ENCODE measurements at places on chromosomes 6 and 20.
A peak's percentile ranks its signal among the peaks of the same experiment; 100 is the strongest.

GRCh38 chr6:165573671-165574070, 89.4 kb downstream of the PDE10A start:
- DNase-seq = no peak

GRCh38 chr6:20744911-20745557, 210.8 kb downstream of the CDKAL1 start:
- DNase-seq = no peak

- no peak for DNase-seq
Observed at GRCh38 chr6:15930207-15930606, 198.7 kb upstream of the MYLIP start.

DNA sequence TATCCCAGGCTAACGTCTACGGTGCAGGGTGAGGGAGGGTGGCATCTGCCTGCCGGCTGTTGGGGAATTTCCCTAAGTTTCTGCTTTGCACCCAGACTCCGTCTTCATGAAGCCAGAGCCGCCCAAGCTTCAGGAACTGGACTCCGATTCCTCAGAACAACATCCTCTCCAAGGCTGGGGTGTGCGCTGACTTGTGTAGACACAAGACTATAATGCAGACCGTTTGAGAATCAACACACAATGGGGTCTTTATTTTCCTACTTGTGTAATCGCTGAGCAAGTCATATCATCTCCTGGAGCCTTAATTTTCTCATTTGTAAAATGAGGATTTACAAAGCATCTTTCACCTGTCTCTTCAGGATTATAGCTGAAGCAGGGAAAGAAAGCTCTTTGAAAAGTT, 160.5 kb upstream of the AGPAT4 start:
- DNase-seq = no peak

GRCh38 chr20:37256286-37256685, 5.3 kb downstream of the GHRH start:
- DNase-seq = no peak

GRCh38 chr6:13438126-13438525, 49.3 kb downstream of the GFOD1 start:
- DNase-seq = no peak

DNA sequence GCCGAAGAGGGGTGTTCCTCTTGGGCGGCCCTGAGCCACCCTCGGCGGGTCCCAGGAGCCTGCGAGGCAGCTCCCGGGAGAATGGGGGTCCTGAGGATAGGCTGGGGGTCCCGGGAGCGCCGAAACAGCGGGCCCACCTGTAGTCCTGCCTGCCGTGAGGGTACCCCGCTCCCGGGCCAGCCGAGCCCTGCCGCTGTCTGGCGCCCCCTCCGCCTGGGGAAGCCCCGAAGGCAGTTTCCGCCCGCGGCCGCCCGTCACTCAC, 280 bp downstream of the SPATA2 start:
- no peak for DNase-seq

GRCh38 chr6:32522302-32523047, 7.6 kb downstream of the HLA-DRB5 start:
- DNase-seq = no peak

GRCh38 chr20:652615-653109, 338 bp downstream of the SRXN1 start:
- DNase-seq = no peak

DNA sequence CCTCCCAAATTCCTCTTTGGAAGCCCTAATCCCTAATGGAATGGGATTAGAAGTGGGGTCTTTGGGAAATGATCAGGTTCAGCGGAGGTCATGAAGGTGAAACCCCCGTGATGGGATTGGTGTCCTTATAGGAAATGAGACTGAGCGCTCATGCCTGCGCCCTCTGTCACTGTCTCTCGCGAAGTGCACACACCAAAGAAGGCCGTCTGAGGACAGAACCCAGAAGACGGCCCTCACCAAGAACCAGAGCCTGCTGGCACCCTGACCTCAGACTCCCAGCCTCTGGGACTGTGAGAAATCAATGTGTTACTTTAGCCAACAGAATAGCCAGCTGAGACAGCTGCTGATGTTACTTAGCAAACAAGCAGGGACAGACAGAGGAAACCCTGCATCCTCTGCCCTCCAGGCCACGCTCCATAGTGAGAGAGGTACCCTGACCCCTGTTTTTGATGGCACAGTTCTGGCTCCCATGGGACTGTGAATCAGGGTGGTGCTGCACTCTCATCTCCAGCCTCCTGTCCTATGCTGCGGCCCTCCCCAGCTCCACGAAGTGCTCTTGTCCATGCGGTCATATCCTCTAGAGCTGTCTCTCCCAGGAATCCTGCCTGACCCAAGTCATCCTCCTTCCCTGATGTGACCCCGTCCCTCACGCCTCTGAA, 369.3 kb downstream of the ZFAND3 start:
- DNase-seq = no peak

- no peak for DNase-seq
Observed at GRCh38 chr6:36118550-36119107, 11.7 kb upstream of the MAPK13 start.

DNA sequence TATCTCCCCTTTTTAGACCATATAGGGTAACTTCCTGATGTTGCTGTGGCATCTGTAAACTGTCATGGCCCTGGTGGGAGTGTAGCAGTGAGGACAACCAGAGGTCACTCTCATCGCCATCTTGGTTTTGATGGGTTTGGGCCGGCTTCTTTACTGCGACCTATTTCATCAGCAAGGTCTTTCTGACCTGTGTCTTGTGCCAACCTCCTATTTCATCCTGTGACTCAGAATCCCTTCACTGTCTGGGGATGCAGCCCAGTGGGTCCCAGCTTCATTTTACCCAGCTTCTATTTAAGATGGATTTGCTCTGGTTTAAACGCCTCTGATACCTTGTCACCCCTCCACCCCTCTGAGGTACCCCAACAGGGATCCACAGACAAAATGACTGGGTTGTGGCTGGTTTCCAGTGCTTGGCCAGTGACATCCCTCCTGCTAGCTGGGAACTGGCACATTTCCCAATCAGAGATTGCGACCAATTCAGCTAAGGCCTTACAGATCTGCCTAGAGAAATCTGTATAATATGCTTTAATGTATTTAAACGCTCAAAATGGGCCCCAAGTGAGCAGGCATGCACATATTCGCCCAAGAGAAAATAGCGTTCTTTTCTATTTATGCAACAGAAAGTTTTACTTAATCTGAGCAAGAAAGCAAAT, 315.6 kb upstream of the QKI start:
- no peak for DNase-seq

DNA sequence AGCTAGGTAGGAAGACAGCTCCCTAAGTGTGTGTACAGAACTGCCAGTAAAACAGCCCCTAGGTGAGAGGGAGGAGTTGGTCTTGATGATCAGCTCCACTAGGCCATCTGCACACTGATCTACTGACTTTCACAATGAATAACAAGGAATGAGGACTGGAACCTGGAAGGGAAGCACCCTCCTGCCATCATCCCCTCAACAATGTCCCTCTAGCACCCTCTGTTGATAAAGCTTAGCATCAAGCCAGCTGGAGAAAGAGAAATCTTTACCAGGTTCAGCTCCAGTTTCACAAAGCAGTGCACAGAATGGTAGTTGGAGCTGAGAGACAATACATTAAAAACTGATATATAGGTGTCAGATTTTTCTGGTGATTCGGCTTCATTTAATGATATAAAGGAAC, 57.2 kb upstream of the IRAK1BP1 start:
- no peak for DNase-seq

DNA sequence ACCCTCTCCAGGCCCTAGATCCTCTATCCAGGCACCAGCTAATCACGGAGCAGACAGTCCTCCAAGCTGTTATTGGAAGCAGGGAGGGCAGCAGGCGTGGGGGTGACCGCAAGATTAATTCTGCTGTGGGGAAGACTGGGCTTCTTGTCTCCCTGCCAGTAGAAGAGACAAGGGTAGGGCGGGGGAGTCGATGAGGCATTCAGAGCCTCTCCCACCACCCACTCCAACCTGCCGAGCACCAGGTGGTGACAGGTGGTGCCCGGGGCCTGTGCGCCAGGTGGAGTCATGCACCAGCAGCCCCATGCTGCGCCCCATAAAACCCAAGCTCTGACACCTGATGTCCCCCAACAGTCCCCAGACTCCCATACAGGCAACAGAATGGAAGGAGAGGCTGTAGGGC, 89.6 kb downstream of the CDH22 start:
- no peak for DNase-seq

GRCh38 chr6:159232106-159232645, 63.0 kb downstream of the FNDC1 start:
- DNase-seq = no peak

- DNase-seq = no peak
Observed at GRCh38 chr20:38209736-38210405, 44.8 kb upstream of the TGM2 start.

DNA sequence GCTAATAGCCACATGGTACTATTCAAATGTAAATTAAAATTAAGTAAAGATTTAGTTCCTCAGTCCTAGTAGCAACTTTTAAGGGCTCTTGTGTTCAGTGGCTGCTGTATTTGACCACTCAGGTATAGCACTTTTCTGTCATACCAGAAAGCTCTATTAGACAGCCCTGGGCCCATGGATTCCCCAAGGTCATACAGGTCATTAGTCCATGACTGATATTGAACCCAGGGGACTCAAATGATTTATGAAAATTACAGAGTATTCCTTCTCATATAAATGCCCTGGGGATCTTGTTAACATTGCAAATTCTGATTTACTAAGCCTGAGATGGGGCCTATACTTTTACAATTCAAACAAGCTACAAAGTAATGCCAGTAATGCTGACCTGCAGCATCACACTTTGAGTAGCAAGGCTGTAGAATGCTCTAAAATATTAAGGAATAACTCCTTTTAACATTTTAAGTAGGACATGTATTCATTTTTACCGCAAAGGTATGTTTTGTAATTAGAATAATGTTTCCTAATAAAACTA, 29.6 kb downstream of the RNF217 start:
- DNase-seq = no peak

GRCh38 chr20:11083841-11084240, 410.0 kb upstream of the JAG1 start:
- DNase-seq = no peak

- DNase-seq = no peak
Observed at GRCh38 chr6:158311193-158311592, 1.1 kb upstream of the TULP4 start.

DNA sequence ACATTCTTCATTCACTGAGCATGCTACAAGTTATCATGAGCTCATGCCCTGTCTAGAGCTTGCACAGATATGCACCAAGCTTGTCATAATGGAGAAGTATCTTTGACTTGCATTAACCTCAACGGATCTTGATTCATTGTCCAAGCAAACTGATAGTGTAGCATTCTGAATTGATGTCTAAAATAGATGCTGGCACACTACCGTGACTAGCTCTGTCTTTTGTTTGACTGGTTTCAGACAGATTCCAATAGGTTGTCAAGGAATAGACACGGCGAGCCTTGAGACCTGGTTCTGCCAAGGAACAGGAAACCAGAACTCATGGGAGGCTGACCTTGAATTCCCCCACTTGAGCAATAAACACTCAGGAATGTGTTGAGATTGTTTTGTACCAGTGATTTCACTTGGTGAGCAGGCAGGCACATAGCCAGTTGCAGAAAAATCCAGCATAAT, 1153.1 kb upstream of the GJE1 start:
- no peak for DNase-seq

GRCh38 chr20:62561182-62561581, 81.1 kb upstream of the SLCO4A1 start:
- no peak for DNase-seq

GRCh38 chr6:168607272-168608112, 166.5 kb downstream of the SMOC2 start:
- peak; percentile 48 for DNase-seq
